ENCODE measurements at places on chromosomes 1 and 21.
A peak's percentile ranks its signal among the peaks of the same experiment; 100 is the strongest.

- no peak for DNase-seq
These were observed 60.0 kb upstream of the EPS8L3 start for GRCh38 chr1:109823543-109824348.

DNA sequence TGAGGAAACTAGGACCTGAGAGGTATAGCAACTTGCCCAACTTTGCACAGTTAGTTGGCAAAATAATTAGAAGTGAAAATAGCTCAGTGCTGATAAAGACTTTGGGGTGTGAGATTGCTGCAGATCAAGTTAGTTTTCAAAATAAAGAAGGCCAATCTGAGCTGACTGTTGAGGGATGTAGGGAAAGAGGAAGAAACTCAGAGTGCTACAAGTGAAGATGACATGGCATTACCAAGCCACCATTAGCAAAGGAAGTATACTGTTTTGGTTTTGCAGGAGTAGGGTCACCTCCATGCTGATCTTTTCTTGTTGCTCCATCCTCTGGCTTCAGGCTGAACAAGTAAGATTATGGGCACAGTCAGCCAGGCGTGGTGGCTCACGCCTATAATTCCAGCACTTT, 78.7 kb upstream of the ADAM30 start:
- DNase-seq: no peak

- peak; percentile 53 for DNase-seq
These were observed 207.1 kb downstream of the AKT3 start for GRCh38 chr1:243642936-243643335.

GRCh38 chr1:108050158-108050557, 85.2 kb upstream of the VAV3 start:
- DNase-seq: no peak

DNA sequence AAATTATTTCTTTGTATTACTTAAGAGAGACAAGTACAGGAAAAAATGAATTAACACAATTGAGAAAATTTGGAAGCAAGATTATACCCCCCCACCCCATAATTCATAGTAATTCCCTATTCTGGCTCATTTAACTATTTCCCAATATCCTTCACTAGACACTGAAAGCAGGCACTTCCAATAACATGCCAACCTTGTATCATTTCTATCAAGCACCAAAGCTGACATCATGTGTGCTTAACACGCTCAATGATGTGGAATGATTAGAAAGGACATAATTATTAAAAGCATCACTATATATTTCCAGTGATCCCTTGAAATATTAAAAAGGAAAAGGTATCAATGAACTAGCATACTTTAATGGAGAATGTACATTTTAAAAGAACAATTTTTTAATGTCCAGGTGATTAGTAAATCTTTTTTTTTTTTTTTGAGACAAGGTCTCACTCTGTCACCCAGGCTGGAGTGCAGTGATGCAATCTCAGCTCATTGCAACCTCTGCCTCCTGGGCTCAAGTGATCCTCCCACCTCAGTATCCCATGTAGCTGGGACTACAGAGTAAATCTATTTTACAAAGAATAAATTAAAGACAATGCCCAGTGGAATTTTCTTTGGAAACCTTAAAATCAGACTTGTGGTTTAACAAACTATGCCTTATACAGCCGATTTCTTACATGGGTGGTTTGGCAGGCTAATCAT, 443.9 kb downstream of the DSCAM start:
- no peak for DNase-seq

DNA sequence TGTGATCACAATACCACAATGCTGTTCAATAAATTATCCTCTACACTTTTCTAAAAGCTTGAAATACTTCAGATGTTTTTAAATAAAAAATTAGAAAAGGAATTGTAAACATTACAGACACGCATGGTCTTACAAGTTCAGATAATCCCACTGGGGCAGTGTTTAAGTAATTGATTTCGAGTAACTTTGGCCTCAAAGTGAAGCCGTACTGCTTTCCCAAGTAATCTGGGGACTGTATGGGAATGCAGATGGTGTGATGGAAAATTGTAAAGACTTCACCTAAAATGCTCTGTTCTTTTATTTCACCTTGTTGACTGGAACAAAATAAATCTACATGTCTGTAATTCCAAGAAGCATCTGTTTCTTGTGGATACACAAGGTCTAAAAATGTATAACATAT, 401.7 kb upstream of the LYPLAL1 start:
- DNase-seq: peak; percentile 18

- no peak for DNase-seq
These were observed 7.9 kb upstream of the OR2B11 start for GRCh38 chr1:247465796-247466195.

DNA sequence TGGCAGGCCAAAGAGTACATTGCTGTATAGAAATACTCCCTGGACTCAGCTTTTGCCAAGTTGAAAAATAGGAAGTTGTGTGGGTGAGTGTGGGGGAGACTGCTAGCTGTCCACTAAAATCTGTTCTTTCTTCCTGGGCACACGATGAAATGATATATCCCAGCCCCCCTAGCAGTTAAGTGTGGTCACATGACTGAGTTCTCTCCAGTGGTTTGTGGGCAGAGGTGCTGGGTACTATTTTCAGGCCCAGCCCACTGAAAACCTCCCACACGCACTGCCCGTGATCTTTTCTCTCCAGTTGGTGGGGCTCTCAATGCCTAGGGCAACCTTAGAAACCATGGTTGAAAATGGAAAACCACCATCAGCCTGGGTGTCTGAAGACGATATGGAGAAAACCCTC, 119.7 kb upstream of the LMO4 start:
- DNase-seq: no peak

DNA sequence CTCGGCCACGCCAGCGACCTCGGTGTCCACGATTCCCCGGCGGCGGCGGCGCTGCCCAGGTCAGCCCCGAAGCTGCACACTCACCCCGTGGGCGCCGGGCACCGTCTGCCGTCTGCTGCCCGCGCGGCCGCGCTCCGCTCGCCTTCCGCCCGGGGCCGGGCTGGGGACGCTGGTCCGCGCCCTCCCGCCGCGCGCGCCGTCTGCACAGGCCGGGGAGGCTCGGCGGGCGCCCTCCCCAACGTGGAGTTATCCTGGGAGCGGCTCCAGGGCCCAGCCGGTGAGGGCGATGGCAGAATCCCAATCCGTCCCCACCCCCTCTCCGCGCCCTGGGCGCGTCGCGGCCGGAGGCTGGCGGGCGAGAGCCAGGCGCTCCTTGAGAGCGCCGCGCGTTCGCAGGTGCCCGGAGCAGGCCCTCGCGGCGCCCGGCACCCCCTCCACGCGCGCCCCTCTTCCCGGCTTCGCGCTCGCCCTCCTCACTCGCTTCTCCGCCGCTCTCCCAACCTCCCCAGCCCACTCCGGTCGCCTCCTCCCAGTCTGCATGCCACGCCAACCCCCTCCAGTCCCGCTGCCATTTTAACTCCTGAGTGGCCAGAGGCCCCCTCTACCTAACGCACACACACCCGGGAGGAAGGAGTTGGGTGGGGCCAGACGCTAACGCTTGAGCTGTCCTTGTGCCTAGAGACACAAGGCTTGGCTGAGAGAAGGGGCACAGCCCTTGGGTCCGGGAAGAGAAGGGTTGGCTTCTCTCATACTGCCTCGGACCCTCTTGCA, at the start of gene LRRN2:
TSS of gene LRRN2 (minus strand) at position 503 of the 771 bp plus-strand sequence. CDS start 65,746 bp downstream, outside the sequence.
- DNase-seq: no peak

DNA sequence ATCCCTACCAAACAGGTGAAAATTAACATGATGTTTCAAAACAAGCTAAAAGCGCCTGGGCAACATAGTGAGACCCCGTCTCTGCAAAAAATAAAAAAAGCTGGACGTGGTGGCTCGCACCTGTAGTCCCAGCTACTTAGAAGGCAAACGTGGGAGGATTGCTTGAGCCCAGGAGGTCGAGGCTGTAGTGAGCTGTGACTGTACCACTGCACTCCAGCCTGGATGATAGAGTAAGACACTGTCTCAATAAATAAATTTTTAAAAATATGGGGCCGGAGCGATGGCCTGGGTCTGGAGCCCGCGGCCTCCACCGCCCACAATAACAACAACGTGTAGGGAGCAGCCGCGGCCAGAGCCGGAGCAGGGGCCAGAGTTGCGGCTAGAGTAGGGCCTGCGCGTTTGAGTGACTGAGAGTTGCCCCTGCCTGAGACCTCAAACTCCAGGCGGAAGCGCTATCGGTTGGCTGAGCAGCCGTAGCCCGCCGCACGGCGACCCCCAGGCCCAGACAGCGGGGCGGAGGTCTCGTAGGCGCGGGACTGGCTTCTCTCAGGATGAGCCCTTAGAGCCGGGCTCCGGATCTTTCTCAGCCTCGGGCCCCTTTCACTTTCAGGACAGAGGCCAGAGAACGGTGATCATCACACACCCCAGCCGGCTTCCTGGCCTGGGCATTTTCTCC, 41.4 kb downstream of the ZMYM1 start:
- peak; percentile 4 for DNase-seq

- DNase-seq: no peak
These were observed 121.5 kb downstream of the CASZ1 start for GRCh38 chr1:10674700-10675609.

DNA sequence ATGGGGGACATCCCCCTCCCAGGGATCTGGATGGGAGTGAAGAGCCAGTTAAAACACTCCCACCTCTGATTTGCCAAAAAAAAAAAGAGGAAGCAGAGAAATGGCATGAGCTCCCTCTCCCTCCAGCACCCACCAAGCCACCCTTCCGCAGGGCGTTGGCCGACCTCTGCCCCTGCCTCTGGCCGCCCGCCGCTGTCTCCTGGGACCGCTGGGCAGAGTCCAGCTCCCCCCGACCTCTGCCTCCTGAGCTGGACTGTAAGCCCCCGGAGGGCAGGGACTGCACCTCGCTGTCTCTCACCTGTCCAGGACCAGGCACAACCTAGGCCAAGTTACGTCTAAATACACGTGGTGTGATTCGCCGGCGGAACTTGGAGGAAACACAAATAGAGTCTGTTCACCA, 174.3 kb downstream of the PRDM16 start:
- DNase-seq: no peak

DNA sequence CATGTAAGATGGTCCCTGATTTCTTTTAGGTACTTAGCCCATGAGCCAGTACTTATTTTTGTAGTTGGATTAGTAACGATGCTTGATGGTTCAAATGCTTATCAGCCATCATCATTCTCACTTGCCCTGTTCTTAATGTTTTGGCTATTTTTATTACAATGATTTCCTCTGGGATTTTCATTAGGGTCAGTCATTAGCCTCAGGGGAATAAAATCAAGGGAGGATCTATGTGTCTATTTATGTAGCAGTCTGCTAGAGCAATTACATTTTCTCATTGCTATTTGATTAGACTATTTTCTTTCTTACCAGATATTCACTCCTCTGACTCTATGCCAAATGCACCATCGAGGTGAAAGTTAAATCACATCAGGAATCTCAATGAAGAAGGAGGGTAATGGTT, 10.9 kb upstream of the CCT8 start:
- DNase-seq: no peak

- DNase-seq: no peak
These were observed 121.2 kb downstream of the PIK3R3 start for GRCh38 chr1:46011121-46011695.

DNA sequence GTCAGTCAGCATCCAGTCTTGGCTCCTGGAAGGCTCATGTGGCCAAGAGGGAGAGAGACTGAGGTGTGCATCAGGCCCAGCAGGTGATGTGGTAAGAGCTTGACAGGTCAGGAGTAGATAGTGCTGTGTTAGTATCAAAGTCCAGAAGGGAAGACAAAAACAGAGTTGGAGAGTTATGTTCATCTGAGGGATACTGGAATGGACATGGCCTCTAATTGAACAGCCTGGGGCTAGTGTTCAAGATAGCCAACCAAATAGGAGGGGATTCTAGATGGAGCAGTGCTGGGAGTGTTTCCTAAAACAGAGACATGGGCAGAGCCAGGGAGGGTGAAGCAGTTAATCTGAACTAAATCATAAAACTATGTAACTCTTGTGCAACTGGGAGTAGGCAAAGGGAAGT, 120.7 kb upstream of the MARK1 start:
- DNase-seq: no peak

GRCh38 chr21:25811186-25811585, 76.4 kb downstream of the GABPA start:
- no peak for DNase-seq

DNA sequence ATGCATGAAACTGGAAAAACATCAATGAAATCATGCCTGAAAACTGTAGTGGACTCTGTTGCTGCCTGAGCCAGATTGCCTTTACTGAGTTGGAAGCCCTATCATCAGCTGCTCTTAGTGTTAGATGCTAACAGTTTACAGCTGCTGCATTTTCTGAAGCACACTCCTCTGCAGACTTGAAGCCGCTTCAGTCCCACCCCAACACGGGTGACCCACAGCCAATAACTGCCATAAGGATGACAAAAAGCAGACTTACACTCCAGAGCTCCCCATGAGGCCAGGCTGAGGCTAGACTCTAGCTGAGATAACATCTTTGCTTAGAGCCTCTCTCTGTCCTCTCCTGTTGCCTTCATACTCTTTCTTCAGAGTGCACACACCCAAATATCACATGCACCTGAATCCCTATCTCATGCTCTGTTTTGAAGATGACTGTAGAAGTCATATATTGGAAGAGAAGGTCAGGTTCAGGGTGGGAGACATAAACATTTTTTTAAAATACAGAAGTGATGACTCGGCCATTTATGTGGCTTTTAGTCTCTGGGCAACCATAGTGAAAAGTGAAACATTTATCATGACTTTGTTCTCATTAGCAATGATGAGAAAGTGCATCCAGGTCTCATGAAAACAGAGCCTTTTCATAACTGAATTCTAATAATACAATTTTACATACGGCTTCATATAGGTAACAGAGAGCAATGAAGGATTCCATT, 161.0 kb downstream of the KCNK2 start:
- DNase-seq: peak; percentile 33

Measured in fibroblast of skin of abdomen (primary cell).